ENCODE measurements at places on chromosomes 3 and 15. TPM values are rescaled to one million over a fixed set of nuclear protein-coding genes. Genes with fewer than 3 reads are reported as not detected.

- peak; percentile 40 for DNase-seq
Measured at GRCh38 chr3:41053220-41053619, 146.1 kb upstream of the CTNNB1 start.

ISL2 gene
- not detected for total RNA-seq

SLC4A7 gene
- total RNA-seq: 116 TPM

MGLL gene
- 7.8 TPM for total RNA-seq

- DNase-seq: peak; percentile 82
Measured at GRCh38 chr3:47989981-47990440, 26.2 kb downstream of the MAP4 start.
